ENCODE measurements at places on chromosomes 5 and 9.

DNA sequence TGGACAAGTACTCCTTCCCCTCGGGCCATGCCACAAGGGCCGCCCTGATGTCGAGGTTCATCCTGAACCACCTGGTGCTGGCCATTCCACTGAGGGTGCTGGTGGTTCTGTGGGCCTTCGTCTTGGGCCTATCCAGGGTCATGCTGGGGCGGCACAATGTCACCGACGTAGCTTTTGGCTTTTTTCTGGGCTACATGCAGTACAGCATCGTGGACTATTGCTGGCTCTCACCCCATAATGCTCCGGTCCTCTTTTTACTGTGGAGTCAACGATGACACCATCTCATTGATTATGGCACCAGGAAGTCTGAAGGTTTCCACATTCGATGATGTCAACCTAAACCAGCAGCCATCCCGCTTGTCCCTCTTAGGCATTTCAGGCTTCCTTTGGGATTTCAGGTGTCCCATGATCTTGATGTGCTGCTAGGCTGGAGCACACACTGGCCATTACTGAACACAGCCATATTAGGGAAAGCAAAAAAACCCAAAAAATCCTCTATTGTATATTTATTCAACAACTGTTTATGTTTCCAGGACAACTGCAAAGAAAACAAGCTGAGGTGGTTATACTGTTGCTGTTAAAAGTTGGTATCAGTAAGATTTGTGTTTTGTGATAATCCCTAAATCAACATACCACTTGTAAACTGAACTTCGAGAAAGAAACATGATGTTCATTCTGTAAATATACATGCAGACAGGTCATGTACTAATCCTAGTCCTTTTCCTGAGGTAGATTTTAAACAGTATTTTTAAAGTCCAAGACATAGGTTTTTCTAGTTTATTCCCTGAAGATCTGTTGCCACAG lies 1.1 kb downstream of the PLPP6 start:
- no peak for DNase-seq

DNA sequence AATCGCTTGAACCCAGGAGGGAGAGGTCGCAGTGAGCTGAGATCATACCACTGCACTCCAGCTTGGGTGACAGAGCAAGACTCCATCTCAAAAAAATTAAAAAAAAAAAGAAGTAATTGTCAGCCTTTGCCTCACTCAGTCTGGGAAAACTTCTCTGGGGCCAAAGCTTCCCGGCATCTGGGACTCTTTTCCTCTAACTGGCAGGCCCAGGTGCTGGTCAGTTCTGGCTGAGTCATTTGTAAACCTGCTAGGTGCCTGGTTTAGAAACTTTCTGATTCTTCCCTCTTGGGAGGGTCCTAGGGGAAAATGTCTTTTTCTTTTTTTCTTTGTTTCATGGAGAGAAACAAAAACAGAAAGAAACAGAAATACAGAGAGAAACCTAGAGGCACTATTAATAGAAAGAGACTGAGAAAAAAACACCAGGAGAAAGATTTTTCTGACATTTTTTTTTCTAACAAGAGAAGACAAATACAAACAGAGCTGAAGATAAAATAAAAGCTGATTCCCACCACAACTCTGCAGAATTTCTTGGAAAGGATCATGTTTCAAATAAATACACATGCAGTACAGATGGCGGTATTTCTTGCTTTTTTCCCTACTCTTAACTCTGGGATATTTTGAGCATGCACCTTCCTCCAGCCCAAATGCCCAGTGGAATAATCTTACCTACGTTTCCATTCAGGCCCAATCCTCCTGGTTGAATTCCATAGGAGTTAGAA lies 22.1 kb upstream of the UBAP2 start:
- DNase-seq, result no peak

GRCh38 chr5:128435861-128436260 lies 102.2 kb downstream of the FBN2 start:
- no peak for DNase-seq

GRCh38 chr5:132090107-132090506 lies 16.5 kb downstream of the CSF2 start:
- DNase-seq, result no peak

All from cortex of kidney (tissue), 1 donor.